ENCODE measurements at places on chromosomes 3 and 15.

DNA sequence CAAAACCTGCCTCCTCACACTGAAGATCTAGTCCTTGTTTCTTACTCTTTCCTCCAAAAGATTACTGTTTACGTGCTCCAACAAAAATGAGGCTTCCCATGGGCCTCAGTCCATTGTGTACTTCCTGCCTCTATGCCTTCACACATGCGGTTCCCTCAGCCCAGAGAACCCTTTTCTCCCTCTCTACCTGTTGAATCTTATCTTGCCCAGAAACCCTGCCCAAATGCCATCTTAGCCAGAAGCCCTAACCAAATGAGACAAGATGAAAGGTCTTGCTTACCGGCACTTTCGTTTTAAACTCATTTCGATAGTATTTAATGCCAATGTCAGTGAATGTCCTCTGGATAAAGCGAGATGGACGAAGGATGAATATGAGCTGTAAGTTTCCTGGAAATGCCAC is 85.5 kb downstream of the B3GNT5 start:
- no peak for DNase-seq

- no peak for DNase-seq
Observed at GRCh38 chr3:180694321-180694720, 15.0 kb upstream of the CCDC39 start.

DNA sequence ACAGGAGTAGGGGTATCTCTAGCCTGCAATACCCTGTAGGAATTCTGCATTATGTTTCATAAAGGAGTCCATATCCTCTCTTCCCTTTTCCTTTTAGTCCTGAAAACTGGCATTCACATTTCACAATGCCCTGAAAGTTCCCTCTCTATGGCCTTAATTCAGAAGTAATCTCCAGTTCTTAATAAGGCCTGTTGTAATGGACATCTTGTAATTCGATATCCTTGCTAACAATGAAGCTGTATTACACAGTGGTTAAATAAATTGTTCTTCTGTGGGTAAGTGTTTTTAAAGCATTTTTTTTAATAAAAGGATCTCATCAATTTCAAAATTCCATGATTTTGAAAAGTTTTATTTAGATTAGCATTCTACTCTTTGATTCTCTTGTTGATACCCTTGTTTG is 34.3 kb upstream of the NEO1 start:
- no peak for DNase-seq

DNA sequence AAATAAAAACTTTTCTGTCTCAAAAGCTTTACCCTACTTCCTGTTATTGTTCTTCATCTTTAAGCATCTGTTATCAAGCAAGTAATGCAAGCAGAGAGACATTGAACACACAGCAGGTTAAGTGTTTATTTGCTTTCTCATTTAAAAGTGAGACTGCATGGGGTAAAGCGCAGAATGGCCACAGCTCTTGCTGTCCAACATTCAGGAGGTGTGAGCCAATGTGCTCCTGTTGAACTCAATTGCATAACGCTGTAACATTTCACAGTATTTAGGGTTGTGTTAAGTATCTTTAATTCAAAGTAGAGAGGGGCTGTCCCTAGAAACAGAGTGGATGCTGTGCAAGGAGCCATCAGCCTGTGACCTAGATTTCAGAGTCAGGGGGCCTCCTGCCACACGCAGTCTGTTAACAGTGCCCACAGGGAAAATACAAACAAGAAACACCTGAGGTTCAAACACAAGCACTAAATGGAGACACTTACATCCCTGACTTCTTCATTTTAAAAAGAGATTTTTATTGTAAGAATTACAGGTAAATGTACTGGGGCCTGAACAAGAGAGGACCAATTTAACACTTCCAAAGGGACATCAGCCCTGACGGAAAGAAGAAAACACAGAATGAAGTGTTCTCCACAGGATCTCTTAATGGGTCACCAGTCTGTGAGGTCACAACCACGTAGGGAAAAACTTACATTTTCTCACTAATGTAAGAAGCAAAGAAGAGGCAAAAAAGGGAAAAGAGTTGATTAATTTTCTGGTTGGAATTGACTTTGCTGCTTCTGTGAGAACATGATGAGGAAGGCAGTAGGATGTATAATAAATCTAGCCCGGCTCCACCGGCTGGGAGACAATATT is 815.1 kb downstream of the VGLL3 start:
- no peak for DNase-seq

- DNase-seq, result peak; percentile 42
Observed at GRCh38 chr3:195095035-195095703, 175.8 kb downstream of the XXYLT1 start.

DNA sequence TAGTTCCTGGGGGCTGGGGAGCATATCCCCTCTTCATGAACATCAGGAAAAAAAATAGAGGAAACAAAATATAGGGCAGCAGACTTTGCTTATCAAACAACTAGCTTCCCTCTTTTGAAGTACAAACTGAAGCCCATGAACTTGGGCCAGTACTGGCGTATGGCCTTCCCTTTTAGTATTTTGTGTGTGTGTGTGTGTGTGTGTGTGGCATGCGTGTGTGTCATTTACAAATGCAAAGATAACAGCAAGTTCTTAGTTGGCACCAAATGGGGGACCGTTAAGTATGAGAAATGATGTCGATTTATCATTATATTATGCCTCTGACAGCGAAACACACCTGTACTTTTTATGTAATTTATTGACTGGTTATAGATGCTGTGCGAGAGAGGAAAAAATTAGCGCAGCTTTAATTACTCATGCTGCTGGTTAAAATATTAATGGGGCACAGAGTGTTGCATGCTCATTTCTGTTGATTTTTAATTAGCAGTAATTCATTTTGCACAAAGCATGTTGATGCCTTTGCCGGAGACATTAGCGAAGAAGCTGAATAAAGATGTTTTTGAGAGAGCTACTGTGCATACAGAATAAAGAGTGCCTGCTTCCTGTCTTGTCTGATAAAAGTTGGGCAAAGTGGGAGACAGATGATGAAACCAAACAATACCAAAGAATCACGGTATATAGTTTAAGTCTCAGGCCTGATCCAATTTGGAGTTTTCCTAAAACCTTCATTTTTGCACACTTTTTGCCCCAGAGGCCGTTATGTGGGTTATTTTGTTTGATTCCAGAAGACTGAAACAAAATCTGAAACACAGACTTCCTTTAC is 297.1 kb downstream of the SATB1 start:
- DNase-seq, result no peak

- no peak for DNase-seq
Observed at GRCh38 chr3:86029590-86029989, 961.4 kb downstream of the VGLL3 start.

Data from inflammatory macrophage treated with lipopolysaccharide for 1 hour (primary cell).